ENCODE measurements at places on chromosomes 6 and 20.

DNA sequence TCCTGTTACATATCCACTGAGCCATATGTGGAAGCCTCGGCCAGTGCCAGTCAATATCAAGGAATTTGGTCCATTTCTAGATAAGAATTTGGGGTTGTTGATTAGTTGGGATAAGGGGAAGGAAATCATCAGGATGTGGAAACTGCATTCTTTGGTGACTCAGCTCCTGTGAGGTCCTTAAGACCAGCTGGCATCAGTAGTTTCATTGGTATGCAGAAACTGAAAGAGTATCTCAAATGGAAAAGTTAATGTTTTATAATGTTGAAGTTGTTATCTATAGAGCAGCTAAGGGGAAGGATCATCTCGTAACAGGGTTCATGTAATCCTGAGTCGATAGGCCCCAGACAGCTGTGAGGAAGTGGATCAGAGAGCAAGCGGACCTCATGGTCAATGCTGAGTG is 87.9 kb upstream of the PRND start:
- DNase-seq = peak; percentile 85

GRCh38 chr6:91299544-91300491 is 712.9 kb upstream of the MAP3K7 start:
- peak; percentile 48 for DNase-seq

DNA sequence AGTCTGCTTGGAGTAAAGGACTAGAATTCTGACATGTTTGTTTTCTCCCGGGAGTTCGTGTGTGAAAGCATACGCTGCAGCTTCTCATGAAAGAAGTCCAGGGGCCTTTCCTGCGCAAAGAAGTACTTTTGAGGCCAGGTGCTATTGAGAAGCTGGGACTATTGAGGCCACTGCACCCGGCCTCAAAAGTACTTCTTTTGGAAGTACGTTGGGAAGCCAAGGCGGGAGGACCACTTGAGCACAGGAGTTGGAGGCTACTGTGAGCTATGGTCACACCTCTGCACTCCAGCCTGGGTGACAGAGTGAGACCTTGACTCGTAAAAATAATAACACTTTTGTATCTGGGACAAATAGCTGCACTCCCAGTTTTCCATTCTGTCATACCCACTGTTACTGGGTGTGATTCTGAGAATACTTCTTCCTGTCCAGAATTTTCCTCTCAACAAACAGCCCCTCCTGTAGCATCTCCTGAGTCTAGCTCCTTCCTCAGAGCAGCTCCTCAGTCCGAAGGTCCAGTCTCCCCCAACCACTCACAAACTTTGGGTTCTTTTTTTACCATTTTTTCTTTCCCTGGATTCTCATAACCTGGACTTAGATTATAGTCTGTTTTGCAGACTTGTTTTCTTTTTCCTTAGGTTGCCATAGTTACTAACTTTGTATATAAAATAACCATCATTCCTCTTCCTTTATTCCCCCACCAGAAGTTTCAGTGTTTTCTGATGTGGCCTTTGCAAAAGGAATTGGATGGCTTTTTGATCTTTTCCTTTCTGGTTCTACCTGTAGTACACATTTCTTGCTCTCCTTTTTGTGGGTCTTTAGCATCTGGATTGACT is 12.7 kb downstream of the STK35 start:
- DNase-seq = no peak

GRCh38 chr20:41499064-41499463 is 119.1 kb downstream of the CHD6 start:
- DNase-seq = no peak

GRCh38 chr20:39825950-39826349 is 863.1 kb downstream of the MAFB start:
- peak; percentile 42 for DNase-seq

- no peak for DNase-seq
These were observed 16.9 kb downstream of the SNPH start for GRCh38 chr20:1282966-1283365.

GRCh38 chr6:17525637-17526036 is 74.5 kb upstream of the FAM8A1 start:
- no peak for DNase-seq

GRCh38 chr6:81484251-81484650 is 268.2 kb downstream of the TENT5A start:
- DNase-seq = no peak

DNA sequence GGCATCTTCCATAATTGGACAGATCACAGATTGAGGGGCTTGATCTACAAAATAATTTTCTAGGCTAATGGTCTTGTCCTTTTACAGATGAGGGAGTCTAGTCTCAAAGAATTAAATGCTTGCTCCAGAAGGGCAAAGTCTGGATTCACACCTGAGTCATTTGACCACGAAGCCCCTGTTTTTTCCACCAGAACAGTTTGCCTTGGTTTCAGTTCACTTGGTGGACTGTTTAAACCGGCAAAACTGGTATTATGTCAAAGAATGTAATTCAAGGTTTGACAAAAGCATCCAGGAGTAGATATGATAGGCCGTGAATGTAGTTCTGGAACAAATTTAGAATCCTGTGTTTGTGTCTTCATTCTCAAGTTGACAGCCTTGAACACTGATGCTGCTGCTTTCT is 3.3 kb downstream of the MYO6 start:
- peak; percentile 15 for DNase-seq

DNA sequence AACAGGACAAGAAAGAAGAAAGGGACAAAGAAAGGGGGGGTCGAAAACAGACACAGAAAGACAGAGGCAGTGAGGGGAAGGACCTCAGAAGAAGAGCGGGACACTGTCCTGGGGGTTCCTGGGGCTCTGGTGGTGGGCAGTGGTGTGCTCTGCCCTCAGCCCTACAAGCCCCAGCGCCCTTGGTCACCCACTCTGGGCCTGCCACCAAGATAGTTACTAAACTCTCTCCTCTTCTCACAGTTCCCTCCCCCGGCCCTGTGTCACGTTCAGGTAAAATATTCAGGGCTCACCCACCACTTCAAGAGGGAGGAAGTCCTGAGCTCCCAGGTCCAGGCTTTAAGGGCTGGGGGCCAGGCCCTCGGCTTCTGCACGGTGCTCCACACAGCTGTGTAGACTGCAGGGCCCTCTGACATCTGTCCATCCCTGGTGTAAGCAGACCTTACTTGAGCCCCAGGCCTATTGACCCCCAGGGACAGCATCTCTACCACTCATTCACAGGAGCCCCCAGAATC is 87.4 kb downstream of the MRPL14 start:
- DNase-seq = no peak

- peak; percentile 80 for DNase-seq
These were observed 814.8 kb downstream of the MAFB start for GRCh38 chr20:39874049-39874893.

GRCh38 chr20:17652411-17652810 is 29.6 kb downstream of the RRBP1 start:
- DNase-seq = no peak

DNA sequence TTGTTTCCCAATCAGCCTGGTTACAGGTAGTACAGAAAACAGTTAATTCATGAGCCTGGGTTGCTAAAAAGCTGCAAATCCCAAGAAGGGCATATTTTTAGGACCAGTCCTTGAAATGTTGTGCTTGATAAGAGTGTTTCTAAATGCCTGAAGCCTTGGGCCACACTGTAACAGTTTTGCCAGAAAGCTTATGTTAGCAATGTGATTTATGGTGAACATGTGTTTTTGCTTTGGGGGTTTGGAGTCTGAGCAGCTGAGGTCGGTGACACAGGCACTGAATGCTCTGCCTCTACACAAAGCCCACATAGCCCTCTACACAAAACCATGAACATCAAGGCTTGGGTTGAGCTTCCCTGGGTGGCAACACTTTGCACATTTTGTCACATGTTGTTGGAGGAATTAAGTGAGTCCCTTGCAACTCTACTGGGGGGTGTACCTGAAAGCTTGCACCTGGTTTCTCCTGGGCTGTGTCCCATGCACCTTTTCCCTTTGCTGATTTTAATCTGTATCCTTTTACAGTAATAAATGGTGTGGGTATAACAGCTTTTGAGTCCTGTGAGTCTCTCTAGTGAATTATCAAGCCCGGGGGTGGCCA is 22.2 kb downstream of the AHI1 start:
- peak; percentile 89 for DNase-seq

GRCh38 chr6:158372574-158372973 is 60.3 kb downstream of the TULP4 start:
- no peak for DNase-seq

- DNase-seq = no peak
These were observed 13.8 kb downstream of the SYTL3 start for GRCh38 chr6:158663625-158664165.

DNA sequence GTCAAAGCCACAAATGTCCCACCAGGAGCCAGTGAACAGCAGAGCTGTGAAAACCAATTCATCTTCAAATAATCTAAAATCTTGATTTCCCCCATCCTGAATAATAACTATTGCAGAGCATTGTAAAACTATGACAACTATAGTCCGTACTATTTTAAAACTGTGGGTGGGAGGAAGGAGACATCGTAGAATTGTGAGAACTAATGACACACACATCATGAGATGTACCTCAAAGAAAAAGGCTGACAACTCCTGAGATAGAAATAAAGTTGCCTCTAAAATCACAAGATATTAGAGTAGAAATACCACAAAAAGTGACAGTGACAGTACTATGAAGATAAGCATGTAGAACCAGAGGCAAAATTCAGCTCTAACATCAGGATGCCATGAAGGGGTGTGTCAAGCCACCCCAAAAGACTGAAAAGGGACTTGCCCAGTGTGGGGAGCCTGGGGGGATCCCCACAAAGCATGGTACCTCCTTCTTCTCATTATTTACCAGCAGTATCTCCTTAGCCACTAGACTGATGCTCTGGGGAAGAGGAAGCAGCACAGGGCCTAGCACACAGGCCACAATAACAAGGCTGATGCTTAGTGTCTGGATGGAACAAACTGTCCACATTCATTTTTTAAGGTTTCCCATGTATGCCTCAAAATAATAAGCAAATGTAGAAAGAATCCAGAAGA is 13.4 kb downstream of the NAPB start:
- no peak for DNase-seq

- DNase-seq = no peak
These were observed 192.6 kb upstream of the CITED2 start for GRCh38 chr6:139567095-139567494.

DNA sequence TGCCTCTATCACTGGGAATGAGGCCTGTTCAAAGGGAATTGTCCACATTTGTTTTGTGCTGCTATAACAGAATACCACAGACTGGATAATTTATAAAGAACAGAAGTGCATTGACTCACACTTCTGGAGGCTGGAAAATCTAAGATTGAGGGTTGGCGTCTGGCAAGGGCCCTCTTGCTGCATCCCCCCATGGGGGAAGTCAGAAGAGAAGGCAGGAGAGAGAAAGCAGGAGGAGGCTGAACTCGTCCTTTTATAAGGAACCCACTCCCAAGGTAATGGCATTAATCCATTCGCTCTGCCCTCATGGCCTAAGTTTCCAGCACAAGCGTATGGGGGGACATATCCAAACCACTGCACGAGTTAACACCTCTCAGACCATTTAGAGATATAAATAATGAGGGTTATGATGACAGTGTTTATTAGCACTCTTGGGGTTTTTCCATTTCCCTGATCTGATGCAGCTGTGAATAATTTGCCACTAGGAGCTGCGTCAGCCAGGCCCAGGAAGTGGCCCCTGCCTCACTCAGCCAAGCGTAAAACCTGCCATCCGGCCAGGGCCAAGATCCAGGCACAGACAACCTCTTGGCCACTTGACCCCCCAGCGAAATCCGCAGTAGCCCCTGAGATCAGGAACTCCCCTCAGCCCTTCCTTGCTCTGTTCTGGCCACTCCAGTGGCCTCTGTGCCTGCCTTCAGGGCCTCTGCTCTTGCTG is 14.2 kb upstream of the SLCO4A1 start:
- DNase-seq = peak; percentile 51

- no peak for DNase-seq
These were observed 70.2 kb downstream of the TNFRSF21 start for GRCh38 chr6:47239546-47239945.

- no peak for DNase-seq
These were observed 9.7 kb upstream of the THBS2 start for GRCh38 chr6:169263374-169263773.

DNA sequence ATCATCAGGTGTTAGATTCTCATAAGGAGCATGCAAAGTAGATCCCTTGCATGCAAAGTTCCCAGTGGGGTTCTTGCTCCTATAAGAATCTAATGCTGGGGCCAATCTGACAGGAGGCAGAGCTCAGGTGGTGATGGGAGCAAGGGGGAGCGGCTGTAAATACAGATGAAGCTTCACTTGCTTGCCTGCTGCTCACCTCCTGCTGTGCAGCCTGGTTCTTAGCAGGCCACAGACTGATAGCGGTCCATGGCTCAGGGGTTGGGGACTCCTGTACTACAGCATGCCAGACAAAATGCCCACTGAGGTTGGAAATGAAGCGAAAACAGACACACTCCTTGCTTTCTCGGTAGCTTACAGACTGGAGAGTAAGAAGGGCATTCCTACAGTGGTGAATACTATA is 386.8 kb downstream of the PLCB1 start:
- DNase-seq = no peak

DNA sequence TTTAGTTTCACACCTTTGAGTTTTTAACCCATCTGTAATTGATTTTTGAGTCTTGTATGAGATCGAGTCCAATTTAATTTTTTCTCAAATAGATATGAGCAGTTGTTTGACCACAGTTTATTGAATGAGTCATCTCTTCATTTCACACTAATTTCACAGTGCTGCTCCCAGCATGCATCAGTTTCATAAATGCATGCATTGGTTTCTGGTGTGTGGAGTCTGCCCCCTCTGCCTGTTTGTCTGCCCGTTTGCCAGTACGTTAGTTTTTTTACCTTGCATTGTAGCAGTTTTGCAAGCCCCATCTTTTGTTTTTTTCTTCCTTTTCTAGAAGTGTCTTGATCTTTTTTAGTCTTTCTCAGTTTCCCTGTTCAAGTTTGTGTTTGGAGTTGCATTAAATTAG is 11.9 kb downstream of the SLX4IP start:
- DNase-seq = peak; percentile 78

DNA sequence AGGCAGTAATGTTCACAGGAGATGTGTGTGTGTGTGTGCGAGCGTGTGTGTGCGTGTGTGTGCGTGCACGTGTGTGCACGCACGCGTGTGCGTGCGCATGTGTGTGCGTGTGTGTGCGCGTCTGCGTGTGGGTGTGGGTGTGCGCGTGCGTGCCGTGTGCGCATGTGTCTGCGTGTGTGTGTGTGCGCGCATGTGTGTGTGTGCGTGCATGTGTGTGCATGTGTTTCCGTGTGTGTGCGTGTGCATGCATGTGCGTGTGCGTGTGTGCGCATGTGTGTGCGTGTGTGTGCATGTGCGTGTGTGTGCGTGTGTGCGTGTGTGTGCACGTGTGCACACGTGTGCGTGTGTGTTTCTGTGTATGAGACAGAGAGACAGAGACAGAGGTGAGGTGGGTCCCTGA is 136.0 kb upstream of the CST7 start:
- no peak for DNase-seq

- DNase-seq = no peak
These were observed 19.8 kb downstream of the DLL1 start for GRCh38 chr6:170270984-170271593.

DNA sequence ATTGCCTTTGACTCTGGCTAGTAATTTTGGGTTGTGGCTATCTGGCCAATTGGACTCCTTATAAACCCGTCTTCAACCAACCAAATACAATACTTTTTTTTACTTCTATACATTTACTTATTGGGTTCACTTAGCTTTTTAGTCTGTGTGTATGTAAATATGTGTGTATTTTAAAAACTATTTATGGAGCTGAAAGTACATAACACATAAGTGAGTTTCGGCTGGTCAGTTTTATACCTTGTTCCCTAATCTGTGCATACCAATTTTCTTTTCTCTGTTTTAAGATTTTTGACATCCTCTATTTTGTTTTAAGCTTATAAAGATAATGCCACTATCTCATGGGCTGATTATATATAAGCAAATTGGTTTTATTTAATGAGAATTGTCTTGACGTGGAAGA is 129.5 kb downstream of the LRRC1 start:
- no peak for DNase-seq

Data from fibroblast of skin of abdomen (primary cell).